Activated CD4-positive, alpha-beta T cell treated with anti-CD3 and anti-CD28 coated beads, Interleukin-2, amount 50 U/mL, for 16 hours (primary cell): ENCODE measurements at places on chromosomes 16 and 17.

DNA sequence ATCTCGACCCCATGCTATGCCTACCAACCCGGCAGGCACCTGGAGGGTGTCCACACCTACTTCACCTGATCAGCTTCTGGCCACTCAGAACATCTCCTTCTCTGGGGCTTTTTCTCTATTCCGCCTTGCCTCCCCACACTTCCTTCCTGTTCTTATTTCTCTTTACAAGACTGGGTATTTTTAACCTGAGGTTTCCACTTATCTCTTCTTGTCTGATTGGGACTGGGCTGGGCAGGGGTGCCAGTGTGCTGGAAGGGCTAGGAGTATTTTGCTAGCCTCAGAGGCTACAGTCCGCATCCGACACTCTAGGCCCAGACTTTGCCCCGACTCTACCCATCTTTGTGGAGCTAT is 26.2 kb upstream of the ZNF652 start:
- DNase-seq = peak; percentile 37

DNA sequence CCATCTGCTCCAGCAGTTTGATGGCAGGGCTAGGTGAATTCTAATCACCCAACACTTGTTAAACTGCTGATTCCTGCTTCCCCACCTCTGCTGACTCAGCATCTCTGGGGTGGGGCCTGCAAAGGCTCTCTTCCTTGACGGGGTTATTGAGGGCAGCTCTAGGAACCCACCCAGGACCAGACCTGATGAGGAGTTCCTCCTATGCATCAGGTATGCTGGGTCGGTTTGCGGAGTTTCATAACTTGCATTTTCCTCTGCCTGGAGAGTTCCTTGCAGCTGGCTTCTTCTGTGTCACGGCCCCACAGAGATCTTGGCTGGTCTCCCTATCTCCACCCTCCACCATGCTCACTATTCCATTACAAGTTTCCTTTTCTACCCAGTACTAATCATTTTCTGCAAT is 93.4 kb upstream of the CCL2 start:
- DNase-seq = no peak

GRCh38 chr16:35252356-35252936 is 1793.0 kb downstream of the TP53TG3F start:
- no peak for DNase-seq

DNA sequence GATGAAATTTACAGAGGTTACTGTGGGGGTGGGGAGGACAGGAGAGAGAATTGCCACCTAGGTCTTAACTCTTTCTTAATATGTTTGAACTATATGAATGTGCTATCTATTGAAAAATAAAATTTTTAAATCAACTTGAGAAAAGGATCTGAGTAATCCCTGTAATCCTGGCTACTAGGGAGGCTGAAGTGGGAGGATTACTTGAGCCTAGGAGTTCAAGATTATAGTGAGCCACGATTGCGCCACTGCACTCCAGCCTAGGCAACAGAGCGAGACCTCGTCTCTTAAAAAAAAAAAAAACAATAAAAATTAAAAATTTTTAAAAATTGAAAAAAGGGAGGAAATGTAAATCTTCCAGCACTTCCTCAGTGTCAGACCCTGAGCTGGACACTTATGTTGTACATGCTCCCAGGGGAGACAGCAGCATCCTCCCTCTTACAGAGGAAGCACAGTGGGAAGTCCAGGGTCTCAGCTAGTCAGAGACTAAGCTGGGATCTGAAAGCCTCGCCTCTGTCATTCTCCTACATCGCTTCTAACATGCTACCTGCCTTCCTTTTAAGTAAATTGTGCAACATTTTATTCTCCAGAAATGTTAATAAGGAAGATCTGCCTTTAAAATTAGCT is 21.9 kb downstream of the PMM2 start:
- DNase-seq = no peak

- no peak for DNase-seq
Measured at GRCh38 chr17:29060475-29060874, 17.5 kb downstream of the PIPOX start.
